ENCODE measurements at places on chromosomes 13 and 19. TPM values are rescaled to one million over a fixed set of nuclear protein-coding genes. Genes with fewer than 3 reads are reported as not detected.

FGF14 gene
- total RNA-seq, result 3.1 TPM

OR7C1 gene
- total RNA-seq, result not detected

PSG7 gene
- total RNA-seq, result not detected

OR4F17 gene
- total RNA-seq, result not detected

PEAK3 gene
- 2.6 TPM for total RNA-seq

ICAM5 gene
- total RNA-seq, result 1.2 TPM

CASP14 gene
- not detected for total RNA-seq

PSMD8 gene
- 288 TPM for total RNA-seq

DCUN1D2 gene
- total RNA-seq, result 21.7 TPM

CD22 gene
- 1.3 TPM for total RNA-seq

Data from mesenteric fat pad (tissue), 1 donor.